ENCODE measurements at places on chromosomes 16 and 17.

DNA sequence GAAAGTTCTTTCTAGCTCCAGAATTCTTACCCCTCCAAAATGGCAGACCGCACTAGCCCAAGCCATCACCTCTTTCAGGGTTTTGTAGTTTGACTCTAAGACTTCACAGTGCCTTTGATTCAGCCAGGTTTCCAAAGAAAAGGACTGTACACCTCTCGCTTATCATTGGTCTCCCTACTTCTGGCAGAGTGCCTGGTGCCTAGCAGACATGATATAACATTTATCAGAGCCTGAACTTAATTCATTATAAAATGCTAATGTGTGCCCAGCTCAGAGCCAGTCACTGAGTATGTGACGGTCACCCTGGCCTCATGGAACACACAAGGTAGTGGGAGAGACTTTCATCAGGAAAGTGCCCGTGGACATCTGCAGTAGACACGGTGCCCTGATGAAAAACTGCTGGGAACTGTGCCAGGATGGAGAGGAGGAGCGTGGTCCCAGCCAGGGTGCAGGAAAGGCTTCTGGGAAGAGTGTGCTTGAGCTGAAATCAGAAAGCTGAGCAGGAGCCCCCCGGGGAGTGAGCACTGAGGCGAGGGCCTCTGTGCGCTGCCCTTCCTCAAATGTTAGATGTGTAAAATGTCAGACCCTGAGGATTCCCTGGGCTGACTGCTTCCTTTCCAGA is 34.3 kb upstream of the LGALS9 start:
- no peak for DNase-seq

DNA sequence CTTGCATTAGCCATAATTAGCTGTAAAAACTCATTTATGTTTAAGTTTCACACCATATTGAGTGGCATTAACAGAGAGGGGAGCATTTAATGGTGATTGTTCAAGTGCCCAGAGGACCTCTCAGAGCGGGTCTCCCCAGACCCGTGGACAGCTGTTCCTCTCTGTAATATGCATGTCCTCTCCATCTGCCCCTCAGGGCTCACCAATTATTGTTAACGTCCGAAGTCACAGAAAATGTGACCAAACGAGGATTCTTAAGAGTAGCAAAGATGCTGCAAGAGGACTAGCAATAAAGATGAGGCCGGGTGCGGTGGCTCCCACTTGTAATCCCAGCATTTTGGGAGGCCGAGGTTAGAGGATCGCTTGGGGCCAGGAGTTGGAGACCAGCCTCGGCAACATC is 130.2 kb downstream of the CPPED1 start:
- DNase-seq = no peak

DNA sequence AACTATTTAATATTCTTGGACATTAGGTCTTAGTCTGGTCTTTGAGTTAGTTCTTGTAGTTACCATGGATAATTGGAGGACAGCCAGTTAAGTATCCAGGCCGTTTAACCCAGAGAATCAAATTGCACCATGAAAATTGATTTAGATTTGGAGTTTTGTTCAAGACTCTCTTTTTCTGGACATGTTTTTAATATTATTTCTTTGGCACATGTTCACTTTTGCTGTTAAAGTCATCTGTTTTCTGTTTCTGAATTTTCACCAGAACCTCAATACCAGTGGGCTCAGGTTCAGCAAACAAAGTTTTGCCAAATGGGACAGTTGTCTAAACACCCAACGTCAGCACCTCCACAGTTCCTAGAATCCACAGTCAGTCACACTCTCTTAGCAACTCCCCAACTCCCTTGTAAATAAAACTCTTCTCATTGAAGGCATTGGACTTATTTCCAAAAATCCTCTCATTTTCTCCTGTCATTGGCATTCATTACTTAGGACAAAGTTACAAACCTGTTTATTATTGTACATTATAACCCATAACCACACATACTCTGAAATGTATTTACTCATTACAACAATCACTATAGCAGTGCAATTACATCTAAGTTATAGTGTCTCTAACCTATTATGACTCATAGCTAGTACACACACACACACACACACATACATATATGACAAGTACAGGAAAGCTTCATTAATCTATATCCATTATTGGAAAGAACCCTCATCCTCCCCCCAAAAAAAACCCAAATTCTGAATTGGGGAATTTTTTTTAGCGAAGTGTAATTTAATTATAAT is 33.5 kb upstream of the DNAH9 start:
- DNase-seq = no peak

DNA sequence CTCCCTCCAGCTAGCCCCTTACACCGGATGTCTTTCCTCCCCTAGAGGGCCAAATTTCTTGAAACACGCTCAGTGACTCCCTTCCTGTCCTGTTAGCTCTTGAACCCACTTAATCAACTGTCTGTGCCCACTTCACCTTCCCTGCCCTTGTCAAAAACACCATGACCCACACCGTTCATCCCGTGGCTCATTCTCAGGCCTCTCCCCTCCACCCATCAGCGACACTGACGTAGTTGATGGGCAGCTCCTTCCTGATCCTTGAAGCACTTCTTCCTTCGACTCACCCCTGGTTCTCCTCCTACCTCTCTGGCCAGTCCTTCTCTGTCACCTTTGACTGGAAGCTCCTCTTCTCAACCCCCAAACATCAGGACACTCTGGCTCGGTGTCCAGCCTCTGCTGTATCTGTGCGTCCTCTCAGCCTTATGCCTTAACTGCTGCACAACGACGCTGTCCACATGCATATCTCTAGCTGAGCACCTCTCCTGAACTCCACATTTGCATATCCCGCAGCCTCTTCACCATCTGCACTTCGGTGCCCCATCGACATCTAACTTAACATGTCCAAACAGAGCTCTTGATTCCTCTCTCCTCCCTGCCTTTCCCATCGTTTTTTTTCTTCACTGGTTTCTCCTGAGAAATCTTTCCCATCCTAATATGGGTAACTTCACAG is 39.3 kb upstream of the CCDC182 start:
- no peak for DNase-seq

DNA sequence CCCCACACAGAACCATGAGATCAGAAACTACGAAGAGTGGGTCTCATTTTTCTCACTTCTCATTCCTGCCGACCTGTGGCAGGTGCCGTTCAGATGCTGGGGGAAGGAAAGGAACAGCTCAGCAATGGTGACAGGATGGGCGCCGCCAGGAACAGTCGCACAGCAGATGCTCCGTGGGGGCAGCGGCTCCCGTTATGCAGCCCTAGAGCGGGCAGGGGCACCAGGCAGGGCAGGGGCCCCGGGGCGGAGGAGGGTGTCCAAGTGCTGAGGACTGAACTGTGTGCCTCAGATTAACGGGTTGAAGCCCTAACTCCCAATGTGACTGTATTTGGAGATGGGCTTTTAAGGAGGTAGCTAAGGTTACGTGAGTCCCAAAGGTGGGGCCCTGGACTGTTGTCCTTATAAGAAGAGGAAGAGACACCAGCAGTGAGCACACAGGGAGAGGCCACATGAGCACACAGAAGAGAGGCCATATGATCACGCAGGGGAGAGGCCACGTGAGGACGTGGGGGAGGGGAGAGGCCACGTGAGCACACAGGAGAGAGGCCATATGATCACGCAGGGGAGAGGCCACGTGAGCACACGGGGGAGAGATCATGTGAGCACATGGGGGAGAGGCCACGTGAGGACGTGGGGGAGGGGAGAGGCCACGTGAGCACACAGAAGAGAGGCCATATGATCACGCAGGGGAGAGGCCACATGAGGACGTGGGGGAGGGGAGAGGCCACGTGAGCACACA is 95.7 kb upstream of the METRNL start:
- DNase-seq = no peak

GRCh38 chr17:73595931-73596330 is 48.3 kb downstream of the SDK2 start:
- no peak for DNase-seq
